ENCODE measurements at places on chromosomes 7 and 10.

DNA sequence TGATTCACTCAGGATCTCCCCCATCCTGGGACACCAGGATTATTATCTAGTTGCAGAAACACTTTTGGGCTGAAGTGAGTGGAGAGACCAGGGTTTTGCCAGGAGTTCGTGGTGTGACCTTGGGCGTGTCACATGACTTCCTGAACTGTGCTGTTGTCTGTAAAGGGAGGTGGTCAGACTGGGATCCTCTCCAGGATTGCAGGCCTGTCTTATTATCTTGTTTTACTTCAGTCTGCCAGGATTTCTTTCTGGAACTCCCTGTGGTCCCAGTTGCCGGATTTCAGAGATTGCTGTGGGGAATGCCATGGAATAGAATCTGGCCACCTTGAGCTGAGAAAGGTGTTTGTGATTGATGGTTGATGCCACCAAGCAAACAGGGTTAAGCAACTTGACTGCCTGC is 35.8 kb downstream of the CRCP start:
- peak; percentile 70 for DNase-seq

- no peak for DNase-seq
These were observed 59.5 kb downstream of the AGK start for GRCh38 chr7:141610671-141611070.

DNA sequence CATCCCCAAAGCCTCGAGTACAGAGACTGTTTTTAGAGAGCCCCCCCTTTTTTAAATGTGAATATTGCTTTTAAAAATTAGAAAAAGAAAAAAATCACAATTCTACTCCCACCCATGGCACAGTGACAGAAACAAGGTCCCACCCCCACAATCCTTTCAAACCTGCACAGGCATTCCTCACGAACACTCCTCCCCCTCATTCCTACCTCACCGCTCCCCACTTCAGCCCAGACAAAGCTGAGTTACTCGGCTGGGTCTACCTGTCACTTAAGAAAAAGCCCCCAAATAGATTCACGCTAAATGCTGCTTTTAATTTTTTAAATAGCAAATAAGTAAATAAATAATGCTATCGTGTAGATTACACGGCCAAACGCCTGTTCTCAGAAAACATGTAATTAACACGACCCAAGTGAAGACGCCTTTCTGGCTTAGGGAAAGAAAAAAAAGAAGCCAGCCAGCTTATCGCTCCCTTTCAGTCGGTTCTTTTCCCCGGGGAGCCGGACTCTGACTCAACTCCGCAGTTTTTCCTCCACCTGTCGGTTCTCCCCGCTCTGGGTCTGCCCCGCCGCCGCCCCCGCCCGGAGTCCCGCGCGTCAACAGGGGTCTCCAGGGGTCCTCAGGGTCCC is 739 bp downstream of the MPP7 start:
- DNase-seq, result no peak

GRCh38 chr7:69276011-69276729 is 322.1 kb upstream of the AUTS2 start:
- DNase-seq, result no peak

GRCh38 chr7:72336632-72337389 is 75.3 kb downstream of the CALN1 start:
- no peak for DNase-seq

DNA sequence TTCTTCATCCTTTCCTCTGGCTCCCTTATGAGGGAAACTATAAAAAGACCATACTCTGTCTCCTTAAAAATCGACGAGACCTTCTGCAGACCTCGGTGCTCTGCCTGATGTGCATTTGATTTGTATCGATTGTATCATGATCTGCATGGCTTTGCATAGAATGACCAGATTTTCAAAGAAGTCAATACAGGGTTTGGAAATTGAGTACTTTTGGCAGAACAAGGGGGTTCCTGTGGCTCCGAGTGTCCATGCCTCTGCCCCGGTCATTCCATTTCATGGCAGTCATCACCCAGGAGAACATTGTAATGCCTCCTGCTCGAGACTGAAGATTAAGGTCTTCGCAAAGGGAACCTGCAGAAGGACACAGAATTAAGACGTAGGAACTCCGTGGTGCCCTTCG is 685 bp downstream of the CASP2 start:
- DNase-seq, result no peak

DNA sequence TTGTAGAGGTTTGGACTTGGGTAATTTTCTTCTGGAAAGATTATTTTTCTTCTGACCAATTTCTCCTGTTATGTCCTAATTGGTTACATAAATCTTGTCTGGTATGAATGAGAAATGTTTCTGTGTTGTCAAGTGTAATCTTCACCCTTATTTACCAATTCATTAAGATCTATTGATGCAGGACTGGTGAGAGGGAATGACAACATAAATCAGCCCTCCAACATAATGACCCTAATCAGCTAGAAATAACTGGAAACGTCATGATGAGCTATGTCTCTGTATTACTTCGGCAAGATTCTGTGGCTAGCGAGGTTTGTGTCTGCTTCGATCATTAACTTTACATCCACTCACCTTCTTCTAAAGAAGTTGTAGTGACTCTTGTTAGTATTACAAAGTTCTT is 3.5 kb downstream of the FOXP2 start:
- DNase-seq, result no peak

GRCh38 chr10:30709700-30710358 is 80.3 kb upstream of the LYZL2 start:
- no peak for DNase-seq

DNA sequence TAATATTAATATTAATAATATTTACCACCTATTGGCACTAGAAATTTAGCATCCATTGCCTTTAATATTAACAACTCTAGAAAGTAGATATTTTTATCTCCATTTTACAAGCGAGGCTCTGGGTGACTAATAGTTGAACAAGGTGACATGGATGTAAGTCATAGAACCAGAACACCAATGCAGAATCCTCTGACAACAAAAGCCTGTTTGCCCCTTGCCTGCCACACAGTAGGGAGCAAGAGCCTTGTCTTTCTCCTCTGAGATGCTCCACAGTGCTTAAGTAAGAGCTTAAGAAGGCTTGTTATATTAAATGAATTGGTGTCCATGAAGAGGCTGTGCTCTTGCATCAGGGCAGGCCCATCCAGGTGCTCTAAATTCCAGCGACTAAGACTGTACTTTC is 51.2 kb upstream of the LBX1 start:
- DNase-seq, result no peak

- DNase-seq, result peak; percentile 67
These were observed 47.2 kb downstream of the DNAJC12 start for GRCh38 chr10:67790534-67791408.

- DNase-seq, result no peak
These were observed 157.2 kb upstream of the CELF2 start for GRCh38 chr10:10860455-10860976.

DNA sequence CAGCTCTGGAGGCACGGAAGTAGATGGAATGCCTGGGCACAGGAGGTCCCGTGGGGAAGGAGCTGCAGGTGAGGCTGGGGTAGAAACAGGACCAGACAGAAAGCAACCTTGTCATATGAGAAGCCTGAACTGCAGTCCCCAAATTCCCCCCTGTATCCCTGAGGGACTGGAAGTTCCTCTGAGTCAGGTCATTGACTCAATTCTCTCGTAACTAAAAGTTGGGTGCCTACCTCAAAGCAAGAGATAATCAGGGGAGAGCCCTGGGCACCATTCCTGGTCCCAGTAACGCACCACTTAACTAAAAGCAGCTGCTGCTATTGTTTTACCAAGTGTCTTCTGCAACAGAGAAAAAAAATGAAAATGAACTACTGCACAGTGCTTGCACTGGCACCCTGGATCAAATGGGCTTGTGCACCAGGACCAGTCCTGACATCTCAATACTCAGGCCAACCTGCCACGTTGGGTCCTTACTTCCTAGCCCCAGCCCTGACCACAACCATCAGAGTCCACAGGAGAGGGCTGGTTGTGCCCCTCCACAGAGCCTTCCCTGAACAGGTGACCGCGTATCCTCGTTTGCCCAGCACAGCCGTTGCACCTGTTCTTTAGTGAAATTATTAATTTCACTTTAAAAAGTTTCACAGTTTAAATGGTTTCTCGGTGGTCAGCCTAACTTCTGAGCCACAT is 79.3 kb downstream of the GRID1 start:
- no peak for DNase-seq

DNA sequence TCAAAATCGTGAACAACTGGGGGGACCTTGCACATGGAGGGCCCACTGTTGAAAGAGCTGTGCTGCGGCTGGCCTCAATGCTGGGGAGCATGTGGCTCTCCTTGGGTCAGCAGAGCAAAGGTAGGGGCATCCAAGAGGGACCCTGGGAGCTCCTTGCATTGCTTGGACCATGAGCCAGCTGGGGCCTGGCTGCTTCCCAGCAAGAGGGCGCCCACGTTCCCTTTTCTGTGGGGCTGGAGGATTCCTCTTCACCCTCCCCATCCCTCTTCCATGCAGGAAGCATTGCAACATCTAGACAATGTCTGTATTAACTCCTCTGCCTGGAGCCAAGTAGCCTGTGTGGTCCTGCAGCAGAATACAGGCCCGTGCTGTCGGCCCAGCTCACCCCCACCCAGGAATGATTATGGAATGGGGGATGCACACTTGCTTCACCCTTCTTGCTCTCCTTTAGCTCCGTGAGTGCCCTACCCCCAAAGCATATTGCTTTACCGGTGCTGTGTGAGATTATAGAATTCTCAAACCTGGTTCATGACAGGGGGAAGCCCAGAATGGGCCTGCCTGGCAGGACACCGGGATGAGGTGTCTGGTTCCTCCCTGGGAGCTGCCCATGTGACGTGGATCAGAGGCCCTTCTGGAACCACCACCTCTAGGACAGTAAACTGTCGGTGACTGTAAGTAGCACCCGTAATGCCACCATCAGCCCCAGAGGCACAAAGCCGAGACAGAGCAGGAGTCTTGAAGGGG is 61.9 kb downstream of the SYPL1 start:
- peak; percentile 66 for DNase-seq

GRCh38 chr7:157150882-157151281 is 12.2 kb downstream of the UBE3C start:
- DNase-seq, result no peak

DNA sequence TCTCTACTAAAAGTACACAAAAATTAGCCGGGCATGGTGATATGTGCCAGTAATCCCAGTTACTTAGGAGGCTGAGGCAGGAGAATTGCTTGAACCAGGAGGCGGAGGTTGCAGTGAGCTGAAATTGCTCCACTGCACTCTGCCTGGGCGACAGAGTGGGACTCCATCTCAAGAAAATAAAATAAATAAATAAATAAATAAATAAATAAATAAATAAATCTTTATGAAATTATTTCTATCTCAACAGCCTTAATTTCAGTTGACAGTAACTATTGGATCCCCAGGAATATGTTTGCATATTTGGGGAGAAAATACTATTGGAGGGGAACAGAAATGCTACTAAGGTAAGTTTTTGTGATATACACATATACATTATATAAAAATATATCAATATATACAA is 20.0 kb downstream of the TMEM229A start:
- DNase-seq, result no peak

DNA sequence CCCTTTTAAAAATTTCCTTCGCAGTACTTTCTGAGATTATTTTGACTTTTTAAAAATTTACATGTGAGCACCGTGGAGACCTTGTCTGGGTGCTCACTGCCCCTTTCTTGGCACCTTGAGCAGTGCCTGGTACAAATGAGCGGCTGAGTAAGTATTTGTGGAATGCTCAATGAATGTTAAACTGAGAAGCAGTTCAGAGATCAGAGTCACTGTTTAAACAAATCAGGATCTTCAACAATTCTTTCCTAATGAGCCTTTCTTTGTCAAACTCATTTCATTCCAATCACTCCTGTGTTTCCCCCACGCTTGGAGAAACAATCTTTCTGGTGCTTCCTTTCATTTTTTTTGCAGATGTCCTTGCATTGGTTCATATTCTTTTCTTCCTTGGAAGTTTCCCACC is 611.3 kb upstream of the GALNT17 start:
- no peak for DNase-seq

DNA sequence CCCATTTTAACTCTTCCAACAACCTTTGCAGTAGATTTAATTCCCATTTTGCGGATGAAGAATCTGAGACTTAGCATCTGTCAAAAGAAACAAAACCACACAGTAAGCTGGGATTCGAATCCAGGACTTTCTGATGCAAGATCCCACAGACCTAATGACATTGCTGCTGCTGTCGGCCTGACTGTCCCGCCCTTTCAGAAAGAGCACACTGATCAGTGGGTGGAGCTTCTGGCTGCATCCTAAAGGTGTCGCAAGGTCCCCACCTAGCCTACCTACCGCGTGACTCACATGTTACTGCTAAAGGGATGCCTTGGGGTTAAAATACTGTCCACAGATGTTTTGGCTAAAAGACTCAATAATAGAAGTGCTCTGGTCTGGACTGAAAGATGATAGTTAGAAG is 134.7 kb downstream of the EMX2 start:
- DNase-seq, result no peak

GRCh38 chr7:158646766-158647474 is 57.7 kb downstream of the NCAPG2 start:
- DNase-seq, result no peak

DNA sequence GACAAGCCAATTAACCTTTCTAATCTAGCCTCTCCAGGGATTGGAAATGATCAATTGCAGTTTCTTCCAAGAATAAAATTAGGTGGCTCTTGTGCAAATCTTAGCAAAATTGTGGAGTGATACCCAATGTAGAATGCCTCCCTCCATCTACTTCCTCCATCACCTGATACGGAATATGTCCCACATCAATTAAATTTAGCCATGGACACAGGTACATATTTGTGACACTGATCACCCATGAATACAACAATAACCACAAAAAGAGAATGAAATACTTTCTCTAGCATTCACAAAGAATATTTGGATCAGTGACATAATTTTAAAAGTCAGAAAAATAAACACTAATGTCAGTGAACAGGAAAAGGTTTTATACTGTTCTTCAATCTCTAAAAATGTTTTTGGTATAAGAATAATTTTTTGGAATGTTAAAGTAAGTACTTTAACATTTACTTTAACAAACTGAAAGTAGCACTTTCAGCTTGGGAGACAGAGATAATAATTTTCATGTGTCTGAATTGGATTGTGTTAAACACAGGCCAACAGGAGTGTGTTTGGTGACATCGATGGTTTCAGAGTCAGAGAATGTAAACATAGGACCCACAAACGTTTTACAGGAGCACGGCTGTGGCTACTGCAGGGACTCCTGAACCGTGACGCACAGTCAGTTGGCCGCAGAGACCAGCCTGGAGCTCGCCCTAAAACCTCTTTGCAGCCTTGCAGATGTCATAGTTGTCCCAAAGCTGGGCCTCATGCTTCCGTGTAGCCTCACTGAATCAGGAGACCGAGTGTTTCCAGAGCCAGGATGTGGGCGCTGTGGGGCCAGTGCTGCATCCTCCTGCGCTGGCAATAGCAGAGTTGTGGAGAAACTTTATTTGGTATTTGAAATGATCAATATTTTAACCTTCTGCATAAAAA is 7.2 kb downstream of the RBM20 start:
- peak; percentile 99 for DNase-seq

GRCh38 chr7:84247591-84247990 is 53.0 kb upstream of the SEMA3A start:
- DNase-seq, result peak; percentile 71

DNA sequence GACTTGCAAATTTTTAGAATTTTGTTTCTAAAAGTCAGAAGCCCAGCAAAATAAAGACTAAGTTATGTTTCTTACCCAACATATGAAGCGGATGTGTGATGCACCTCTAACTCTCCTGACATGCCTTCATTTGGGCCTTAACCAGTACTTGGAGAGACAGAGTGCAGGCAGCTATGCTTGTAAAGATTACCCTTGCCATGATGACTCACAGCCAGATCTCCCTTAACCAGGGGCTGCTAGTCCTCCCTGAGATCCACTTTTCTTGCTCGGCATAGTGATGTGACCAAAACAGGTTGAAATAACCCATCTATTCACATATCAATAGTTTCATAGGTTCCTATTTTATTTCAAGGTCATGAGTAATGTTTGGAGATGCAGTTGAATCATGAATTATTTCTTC is 43.6 kb downstream of the PPP1R3A start:
- no peak for DNase-seq
